Spinal cord (tissue), 10 donors: ENCODE measurements at places on chromosomes 2 and 18. TPM values are rescaled to one million over a fixed set of nuclear protein-coding genes. Genes with fewer than 3 reads are reported as not detected.
A peak's percentile ranks its signal among the peaks of the same experiment; 100 is the strongest.

GRCh38 chr2:20465716-20466394, 19.0 kb downstream of the RHOB start:
- DNase-seq = no peak

- no peak for DNase-seq
Measured at GRCh38 chr2:94871226-94872087, at the start of gene TEKT4. Gene TEKT4, plus strand, starts transcription at chr2:94871430. Its CDS starts 150 bp downstream, at chr2:94871580.

GRCh38 chr2:34578641-34579040, 979.5 kb upstream of the FAM98A start:
- DNase-seq = no peak

DNA sequence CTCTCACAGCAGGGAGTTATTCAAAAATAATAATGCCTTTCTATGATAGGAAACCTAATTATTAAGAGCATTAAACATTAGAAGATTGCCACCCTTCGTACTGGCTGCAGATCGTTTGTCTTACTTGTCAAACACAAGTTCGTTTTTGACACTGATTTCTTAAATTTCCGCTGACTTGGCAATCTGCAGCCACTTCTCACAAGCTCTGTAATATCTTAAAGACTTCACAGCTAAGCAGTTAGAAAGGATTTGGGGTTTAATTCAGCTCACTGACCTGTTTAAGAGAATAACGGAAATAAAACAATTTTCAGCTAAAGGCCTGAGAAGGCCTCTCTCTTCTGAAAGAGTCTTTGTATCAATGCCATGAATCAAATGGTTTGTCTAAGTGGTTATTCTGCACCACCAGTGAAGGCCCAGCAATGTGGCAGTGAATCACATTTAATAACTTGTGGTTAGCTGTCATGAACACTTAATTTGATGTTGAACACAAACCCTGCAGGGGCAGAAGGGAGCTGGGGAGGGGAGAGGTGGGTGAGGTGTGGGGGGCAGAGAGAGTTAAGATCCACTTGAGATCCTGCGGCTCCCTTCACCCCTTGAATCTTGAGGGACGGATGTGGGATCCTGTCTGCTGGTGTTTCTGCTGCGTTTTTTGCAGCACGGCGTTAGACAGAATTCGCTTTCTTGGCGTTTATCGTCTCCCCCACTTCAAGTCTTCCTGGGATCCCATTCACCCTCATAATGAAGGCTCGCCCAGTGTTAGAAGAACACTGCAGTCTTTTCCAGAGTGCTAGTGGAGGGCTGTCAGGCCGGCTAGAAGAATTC, 145.4 kb upstream of the SATB2 start:
- peak; percentile 10 for DNase-seq

DNA sequence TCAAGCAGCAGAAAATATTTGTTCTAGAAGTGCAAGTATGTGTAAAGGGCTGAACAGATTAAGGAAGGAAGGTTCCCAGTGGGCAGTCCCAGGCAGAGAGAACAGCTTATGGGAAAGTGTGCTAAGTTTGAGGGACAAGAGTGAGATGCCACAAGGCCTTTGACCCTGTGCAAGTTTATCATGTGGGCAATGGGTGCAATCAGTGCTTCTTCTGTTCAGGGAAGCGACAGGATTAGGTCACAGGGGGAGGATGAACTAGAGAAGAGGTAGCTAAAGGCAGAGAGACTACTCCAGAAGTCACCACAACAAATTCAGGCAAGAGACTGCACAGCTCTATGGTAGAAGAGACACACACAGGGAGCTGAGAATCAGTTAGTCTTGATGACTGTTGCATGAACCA, 44.3 kb downstream of the LPIN2 start:
- no peak for DNase-seq

GRCh38 chr18:318791-319291, 51.0 kb upstream of the THOC1 start:
- no peak for DNase-seq

GRCh38 chr18:2559249-2559648, 12.1 kb downstream of the METTL4 start:
- no peak for DNase-seq

- no peak for DNase-seq
Measured at GRCh38 chr18:79429785-79430281, 34.1 kb downstream of the NFATC1 start.

IL1R1 gene
- total RNA-seq = 12.6 TPM

RAPH1 gene
- total RNA-seq = 25.3 TPM

CPLX4 gene
- total RNA-seq = 0.20 TPM

SLC23A3 gene
- 1.7 TPM for total RNA-seq
